ENCODE measurements at places on chromosomes 5 and 9.
A peak's percentile ranks its signal among the peaks of the same experiment; 100 is the strongest.

- no peak for DNase-seq
Measured at GRCh38 chr5:54388409-54388808, 67.1 kb upstream of the HSPB3 start.

GRCh38 chr5:177043958-177044357 lies 21.5 kb downstream of the ZNF346 start:
- DNase-seq = no peak

- no peak for DNase-seq
Measured at GRCh38 chr5:170397059-170397458, 7.9 kb upstream of the KCNMB1 start.

DNA sequence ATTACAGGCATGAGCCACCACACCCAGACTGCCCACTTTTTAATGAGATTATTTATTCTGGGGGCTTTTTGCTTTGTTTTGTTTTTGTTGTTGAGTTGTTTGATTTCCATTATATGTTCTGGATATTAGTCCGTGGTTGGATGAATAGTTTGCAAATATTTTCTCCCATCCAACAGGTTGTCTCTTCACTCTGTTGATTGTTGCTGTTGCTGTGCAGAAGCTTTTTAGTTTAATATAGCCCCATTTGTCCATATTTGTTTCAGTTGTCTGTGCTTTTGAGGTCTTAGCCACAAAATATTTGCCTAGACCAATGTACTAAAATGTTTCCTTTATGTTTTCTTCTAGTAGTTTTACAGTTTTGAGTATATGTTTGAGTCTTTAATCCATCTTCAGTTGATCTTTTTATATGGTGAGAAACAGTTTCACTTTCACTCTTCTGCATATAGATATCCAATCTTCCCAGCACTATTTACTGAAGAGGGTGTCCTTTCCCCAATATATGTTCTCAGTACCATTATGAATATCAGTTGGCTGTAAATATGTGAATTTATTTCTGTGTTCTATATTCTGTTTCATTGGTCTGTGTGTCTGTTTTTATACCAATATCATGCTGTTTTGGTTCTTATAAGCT lies 30.2 kb upstream of the TBCA start:
- peak; percentile 23 for DNase-seq

DNA sequence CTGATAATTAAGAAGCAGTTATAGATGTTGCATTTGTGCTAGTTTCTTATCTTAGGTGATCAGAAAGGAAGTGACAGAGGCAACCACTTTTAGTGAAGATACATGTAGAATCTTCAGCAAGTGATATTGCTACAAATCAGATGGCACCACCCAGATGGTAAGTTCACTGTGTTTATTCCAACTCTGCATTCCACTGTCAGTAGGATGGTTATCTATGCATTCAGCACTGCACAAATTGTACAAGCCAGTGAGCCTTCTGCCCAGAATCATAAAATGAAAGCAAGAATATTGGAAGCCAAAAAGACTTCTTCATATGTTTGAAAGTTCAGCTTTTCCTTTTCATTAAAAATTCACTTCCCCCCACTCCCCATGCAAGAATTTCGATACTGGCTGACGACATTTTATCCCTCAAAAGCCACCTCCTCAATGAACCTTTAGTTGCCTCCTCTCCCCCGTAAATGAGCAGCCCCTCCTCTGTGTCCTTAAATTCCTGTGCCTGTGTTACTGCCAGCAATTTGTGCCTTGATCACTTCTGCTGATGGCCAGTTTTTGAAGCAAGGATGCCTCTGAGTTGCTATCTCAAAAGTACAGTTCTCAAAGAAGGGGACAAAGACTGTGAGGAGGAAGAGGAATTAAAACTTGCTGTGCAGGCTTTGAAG lies 91.6 kb downstream of the ZSWIM6 start:
- DNase-seq = no peak

- DNase-seq = no peak
Measured at GRCh38 chr5:95630394-95630917, 10.6 kb downstream of the GPR150 start.

DNA sequence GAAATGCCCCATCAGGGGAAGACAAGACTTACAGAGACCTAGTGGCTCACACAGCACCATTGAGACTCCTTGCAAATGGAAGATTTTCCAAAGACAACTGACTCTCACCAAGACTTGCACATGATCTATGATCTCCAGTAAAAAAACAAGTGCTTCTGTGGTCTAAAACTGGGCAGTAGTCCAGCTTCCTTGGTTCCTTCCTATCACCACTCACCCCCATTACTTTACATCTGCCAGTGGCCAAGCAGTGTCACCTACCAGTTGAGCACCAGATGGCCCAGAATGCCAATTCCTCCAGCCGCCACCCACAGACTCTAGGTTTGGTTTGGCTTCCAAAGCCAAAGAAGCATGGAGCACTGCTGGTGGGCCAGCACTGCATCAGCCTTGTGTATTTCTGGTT lies 47.7 kb downstream of the SH3TC2 start:
- no peak for DNase-seq

DNA sequence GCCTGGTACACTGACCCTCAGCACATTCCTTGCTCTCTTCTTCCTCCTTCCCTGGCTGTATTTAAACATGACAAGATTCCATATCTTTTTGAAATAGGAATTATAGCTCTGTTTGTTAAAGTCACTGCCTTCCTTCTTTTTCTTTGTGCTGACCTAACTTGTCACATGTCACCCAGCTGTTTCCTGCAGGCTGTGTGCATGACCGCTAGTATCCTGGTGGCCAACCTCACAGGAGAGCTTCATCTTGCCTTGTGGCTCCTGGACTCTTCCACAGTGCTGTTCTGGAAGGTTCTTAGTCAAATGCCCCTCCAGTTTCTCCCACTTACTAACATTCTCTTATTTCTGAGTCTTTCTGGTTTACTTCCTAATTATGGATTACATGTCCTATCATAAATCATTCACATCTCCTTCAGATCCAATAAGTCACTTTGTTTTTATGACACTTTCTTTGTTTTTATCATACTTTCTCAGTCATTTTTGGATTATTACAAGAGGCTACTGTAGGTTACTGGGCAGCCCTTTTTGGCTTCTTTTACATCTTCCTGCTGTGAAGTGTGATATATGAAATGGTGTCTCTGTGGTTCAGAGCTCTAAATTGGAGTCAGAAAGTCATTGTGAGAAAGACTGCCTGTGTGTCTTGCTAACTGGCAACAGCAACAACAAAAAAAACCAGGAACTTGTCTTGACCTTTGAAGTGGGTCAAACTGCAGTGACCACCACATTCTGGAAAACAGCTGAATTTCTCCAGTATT lies 463.6 kb upstream of the DAP start:
- DNase-seq = no peak

Measured in T-helper 2 cell (primary cell).